ENCODE measurements at places on chromosomes 6 and 20.

DNA sequence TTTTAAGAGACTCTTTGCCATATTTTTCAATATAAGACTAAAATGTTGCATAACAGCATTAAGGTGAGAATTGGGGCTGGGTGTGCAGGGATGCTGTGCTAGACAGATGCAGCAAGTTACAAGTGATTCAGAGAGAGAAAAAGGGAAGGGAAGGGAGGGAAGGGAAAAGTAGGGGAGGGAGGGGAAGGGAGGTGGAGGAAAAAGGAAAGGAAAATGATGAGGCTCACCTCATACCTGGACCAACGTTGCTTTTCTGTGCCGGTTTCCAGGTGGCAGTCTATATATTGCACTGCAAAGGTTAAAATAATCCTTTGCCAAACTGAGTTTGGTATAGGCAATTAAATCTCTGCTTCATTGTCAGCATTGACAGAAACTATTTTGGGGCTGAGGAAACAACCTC is 155.4 kb upstream of the LAMA2 start:
- no peak for DNase-seq

DNA sequence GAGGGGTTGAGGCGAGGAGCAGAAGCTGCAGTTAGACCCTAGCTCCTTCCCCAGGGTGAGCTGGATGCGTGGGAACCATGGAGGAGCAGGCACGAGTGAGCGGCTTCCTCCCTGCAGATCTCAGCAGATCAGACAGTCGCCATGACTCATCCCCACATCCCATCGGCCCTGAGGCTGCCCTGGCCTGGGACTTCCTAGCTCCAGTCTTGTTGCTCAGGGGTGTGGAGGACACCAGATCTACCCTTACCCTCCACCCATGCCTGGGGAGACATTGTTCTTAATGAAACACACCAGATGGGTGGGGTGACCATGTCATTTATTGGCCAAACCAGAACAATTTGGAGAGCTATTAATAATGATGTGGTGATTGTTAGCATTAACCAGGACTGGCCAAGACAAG is 36.3 kb upstream of the TGM2 start:
- DNase-seq: peak; percentile 93

DNA sequence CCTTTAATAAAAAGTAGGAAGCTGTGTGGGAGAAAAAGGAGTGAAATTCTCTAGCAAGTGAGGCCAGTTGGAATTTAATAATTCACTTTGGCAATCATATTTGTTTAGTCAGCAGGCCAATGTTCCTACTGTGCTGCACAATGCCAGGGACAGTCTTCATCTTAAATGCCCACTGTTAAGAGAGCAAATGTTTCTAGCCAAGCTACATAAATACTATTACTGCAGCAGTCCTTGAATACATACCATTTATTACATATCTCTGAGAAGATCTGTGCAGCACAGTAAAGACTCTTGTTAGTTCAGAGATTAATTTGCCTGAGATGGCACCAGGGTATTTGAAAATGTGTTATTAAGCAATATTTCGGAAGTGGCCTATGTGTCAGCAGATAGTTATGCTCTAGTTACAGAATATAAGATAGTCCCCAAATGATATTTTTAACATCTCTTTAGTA is 105.4 kb downstream of the OGFRL1 start:
- peak; percentile 91 for DNase-seq

DNA sequence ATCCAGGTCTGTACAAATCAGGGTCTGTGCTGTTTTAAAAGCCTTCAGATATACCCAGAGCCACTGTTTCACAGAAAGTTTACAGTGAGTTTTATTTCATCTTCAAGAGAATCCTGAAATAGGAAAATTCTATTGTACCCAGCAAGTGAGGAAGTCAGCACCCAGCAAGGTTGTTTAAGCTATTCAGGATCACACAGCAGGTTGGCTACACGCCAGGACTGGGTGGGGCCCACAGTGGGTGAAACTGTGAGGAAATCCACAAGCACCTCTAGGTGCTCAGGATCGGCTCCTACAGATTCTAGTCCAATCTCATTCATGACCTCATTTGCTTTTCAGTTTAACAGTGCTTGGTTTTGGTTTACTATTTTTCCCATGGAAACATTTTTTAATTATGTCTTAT is 128.9 kb downstream of the SYNDIG1 start:
- DNase-seq: no peak
